ENCODE measurements at places on chromosomes 1 and 21.

DNA sequence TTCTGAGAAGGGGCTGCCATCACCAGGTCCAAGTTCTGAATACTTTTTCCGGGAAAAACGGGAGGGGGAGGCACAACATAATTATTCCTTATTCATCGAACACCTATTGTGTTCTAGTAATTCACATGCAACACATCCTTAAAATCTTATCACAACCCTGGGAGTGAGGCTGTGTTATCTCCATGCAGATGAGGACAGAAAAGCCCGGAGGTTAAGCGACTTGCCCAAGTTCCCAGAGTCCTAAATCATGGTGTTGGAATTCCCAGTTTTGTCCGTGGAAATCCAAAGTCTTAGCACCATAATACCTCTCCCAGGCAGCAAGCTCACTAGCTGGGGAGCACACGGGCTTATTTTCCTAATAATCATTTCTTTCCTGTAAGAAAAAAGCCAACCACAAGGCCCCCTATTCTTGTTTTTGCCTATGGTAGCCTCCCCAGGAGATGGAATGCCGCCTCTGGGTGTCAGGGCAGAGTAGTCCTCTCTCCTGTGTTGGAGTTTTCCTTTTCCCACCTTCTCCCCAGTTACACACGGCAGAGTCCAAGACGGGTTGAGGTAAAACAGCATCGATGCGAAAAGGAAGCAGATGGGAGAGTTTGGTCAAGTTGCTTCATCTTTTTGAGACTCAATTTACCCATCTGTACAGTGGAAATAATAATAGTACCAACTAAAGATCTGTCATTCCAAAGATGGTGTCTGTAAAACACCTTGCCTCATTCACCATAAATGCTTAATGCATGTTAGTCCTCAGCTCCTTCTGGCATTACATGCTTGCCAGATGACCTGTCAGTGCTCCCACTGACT, 228.0 kb upstream of the TMEM51 start:
- no peak for DNase-seq

- DNase-seq, result no peak
Measured at GRCh38 chr1:10160173-10160572, 50.2 kb upstream of the KIF1B start.

DNA sequence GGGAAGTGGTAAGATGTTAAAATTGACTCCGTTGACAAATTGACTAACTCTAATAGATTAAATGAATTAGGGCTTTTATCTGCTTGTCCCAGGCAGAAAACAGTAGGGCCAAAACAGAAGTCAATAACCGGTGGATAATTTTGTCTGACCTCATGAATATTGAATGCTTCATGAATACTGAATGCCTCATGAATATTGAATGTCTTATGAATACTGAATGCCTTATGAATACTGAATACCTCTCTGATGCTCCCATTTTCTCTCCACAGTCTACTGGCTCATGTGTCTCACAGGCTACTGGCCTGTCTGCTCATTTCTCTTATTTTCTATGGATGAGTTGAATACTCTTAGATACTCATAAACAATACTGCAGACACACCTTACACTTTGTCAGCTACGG, 56.0 kb downstream of the POFUT2 start:
- DNase-seq, result no peak

- DNase-seq, result no peak
Measured at GRCh38 chr21:42356650-42357049, 5.9 kb upstream of the TFF2 start.

- DNase-seq, result no peak
Measured at GRCh38 chr1:216123446-216124191, 299.6 kb downstream of the USH2A start.

DNA sequence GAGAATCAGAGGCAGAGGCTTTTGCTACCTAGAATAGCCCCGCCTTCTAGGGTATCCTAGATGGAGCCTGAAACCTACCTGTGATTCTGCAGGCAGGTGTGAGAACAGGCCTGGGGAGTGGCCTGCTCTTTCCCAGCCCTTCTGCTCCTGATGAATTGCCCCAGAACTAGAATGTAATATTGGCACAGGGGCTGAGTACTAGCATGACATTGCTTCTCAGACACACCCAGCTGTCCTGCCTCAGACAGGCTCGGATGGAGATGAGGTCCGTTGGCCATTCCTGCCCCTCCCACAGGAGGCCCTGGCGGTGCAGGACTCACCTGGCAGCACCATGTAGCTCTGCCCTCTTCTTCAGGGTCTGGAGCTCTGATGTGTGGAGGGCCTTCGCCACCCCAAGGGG, 237.6 kb downstream of the GRIK3 start:
- DNase-seq, result no peak

DNA sequence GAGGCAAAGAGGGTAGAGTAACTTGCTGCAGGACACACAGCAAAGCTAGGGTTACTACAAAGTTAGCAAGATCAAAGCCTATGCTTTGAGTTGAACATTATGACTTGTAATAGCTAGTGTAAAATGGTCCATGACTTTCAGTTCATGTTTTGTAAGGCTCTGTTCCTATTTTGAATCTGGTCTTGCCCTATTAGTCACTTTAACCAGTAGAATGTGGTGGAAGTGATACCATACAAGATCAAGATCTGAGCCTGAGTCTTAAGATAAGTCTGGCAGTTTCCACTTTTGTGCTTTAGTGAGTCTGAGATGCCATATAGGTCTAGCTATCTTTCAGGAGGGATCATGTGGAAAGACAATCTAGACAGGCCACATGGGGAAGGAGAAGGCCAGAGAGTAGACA, 282.1 kb upstream of the BRINP3 start:
- DNase-seq, result no peak

DNA sequence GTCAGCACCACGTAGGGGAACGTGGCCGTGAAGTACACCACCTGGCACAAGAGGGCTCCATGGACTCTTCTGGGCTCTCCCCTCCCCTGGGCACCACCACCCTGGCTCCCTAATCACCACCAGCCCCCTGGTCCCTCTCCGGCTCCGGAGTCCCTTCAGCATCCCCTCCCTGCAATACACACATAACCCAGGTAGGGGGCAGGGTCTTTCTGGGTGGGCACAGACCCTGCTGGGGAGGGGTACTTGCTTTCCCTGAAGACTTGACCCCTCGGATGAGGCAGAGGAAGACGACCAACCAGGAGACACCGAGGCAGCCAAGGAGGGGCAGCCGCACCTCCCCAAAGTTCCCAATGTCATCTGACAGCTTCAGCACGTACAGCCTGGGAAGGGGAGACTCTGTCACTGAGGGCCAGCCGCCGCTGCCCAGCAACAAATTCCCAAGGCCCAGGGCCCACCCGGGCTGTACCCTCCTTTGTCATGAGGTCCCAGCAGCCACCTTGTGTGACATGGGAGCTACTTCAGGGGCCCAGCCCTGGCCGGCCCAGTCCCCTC, 11.3 kb downstream of the CCDC24 start:
- peak; percentile 86 for DNase-seq

GRCh38 chr1:230099465-230099864, 32.4 kb downstream of the GALNT2 start:
- no peak for DNase-seq

DNA sequence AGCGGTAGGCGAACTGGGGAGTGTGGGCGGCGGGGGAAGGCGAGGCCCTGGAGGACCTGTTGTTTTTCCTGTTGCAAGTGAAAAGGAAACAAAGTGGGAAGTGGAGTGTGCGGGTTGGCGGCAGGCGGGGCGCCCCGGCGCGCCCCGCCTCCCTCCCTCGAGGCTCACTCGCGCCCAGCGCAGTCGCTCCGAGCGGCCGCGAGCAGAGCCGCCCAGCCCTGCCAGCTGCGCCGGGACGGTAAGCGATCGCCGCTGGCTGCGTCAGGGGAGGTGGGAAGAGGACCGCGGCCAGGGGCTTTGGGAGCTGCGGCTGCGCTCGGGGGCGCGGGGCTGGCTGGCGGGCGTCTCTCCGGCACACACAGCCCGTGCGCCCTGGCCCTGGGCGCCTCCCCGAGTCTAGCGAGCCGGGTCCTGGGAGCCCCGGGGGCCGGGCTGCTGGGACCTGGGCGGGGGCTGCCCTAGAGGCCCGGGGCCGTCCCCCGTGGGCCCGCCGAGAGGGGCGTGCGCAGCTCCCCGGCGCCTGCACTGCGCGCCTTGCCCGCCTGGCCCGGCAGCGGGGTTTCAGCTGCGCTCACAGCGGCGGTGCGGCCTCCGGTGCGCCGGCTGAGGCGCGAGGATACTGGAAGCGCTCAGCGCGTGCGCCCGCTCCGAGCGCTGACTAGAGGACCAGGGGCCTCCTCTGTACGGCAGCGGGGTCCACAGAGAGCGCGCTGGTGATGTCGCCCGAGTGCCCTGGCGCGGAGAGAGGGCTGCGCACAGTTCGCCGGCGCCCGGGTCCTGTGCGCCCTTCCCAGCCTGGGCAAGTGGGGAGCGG, at the start of gene PIK3CD:
Gene PIK3CD (plus strand): TSS at position 167 of the 814 bp plus-strand sequence. CDS start 58,725 bp downstream, outside the sequence.
- peak; percentile 91 for DNase-seq

DNA sequence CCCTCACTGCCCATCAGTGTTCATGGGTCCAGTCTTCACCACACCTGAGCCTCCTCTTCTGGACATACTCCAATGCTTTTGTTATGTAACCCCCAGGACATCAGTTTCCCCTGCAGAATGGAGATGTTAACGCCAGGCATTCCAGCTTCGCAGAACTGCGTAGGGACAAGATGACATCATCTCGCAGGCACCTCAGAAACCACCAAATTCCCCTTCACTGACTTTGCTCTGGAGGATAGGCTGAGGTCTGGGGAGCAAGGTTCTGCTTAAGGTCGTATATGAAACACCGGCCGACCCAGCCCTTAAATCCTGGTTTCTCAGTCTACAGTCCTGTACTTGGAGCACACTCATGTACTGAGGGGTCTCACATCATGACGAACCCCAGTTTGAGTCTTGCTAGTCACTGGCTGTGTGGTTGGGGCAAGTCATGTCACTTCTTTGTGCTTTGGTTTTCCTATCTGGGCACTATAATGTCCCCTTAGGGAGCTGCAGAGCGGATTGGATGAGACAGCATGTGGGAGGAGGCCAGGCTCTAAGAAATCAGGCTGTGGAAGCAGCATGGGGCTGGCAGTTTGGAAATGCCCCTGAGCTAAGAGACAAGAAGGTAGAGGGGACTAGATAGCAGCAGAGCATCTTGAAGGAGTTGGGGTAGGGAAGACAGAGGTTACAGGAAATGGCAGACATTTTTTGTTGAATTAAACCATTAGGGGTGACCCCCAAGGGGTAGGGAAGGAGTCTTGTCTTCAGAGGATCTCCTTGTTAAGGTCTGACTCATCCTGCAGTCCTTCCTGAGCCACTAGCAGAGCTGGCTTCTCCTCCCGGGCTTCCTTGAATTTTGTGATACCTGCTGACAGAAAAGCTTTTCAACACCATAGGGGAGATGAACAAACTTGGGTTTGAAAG, 138.3 kb downstream of the FOXD2 start:
- peak; percentile 60 for DNase-seq

DNA sequence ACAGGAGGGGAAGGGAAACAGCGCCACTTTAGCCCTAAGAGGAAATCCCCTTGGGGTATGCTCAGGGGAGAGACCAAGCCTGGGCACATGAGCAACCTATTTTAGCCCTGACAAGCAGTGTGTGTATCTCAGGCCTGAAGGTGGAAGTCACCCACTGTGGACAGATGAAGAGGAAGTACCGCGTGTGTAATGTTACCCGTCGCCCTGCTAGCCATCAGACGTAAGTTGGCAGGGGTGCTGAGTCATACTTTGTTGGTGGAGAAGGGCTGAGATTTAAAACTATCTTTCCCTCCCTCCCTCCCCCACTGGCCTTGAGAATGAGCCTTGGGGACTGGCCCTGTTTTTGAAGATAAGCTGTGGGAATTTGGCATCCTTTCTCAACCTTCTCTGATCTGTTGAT, 11.2 kb downstream of the AGO1 start:
- no peak for DNase-seq

DNA sequence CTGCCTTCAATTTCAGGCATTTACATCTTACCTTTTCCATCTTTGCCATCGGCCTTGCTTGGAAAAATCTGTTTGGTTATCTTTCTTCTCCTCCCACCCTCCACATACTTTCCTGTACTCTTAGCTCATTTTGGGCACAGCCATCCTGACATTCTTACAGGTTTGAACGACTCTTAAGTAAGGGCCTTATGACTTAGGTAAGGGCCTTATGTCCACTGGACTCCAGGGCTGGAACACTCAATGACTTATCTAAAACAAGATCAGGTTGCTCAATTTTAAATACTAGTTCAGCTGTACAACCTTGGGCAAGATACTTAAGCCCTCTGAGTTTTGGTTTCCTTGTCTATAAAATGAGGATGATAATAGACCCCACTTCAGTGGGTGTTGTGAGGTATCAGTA, 40.9 kb downstream of the C1orf21 start:
- DNase-seq, result no peak

- DNase-seq, result no peak
Measured at GRCh38 chr1:97167246-97167645, 445.7 kb downstream of the PTBP2 start.

GRCh38 chr1:73998348-73998959, 199.5 kb downstream of the LRRIQ3 start:
- DNase-seq, result peak; percentile 8

DNA sequence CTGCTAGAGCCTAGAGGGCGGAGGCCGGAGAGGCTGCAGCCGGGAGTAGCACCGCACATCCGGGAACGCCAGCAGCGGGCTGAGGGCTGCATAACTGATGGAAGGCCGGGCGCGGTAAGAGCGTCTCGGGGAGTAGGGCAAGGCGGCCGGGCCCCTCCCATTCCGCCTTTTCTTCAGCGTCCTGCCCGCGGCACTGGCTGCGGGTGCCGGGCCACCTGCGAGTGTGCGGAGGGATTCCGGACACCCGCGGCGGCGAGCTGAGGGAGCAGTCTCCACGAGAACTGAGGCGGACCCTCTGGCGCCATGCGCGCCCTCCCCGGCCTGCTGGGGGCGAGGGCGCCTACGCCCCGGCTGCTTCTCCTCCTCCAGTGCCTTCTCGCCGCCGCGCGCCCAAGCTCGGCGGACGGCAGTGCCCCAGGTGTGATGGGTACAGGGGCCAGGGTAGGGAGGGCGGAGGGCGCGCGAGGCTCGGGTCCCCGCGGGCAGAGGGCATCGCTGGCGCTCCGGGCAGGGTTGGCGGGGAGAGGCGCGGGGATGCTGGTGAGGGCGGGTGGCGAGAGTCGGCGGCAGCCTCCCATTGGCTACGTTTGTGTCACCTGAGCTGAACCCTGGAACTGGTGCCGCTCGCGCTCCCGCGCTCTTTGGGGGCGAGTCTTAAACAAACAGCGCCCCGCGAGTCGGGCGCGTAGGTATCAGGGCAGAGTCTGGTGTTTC, 334.4 kb downstream of the SRGAP2C start:
- peak; percentile 85 for DNase-seq

- DNase-seq, result peak; percentile 80
Measured at GRCh38 chr1:220787069-220787619, 431 bp downstream of the MTARC1 start.

DNA sequence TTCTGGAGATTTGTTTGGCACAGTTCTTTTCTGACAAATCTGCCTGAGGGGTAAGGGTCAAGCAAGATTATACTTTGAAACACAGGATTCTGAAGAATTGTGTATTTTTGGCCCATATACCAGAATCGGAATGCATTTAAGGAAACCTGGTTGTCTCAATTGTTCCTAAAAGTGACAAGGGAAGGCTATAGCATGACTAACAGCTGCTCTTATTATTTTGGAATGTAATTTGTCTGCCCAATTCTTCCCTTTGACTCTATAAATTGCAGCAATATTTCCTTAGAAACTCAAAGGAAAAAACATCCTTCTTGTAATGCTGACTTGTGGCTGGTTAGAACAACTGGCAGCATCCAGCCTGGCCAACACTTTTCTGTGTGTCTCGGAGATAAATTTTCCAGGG, 15.8 kb upstream of the VCAM1 start:
- DNase-seq, result no peak
